Hematopoietic multipotent progenitor cell treated with erythropoietin and hydrocortisone succinate and interleukin-3 and kit ligand, for 6 days (in vitro differentiated cells): ENCODE measurements at places on chromosomes 7 and 10.

DNA sequence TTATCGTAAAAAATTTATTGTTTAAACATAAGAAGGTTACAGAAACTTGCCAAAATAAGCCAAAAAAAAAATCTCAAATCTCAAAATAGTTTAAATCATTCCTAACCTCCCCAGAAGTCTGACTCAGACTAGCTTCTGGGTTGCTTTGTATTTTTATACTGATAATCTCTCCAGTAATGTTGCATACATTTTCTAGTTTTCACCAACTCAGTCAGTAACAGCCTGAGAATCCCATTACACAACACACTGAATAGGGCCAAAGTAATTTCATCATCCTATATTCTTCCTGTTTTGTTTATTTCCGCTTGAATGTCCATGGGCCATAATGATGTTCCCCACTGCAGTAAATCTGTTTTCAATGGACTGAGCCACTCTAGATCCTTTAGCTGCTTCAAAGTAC lies 478.5 kb downstream of the GPAM start:
- no peak for DNase-seq

GRCh38 chr7:1529383-1530116 lies 952 bp upstream of the MAFK start:
- no peak for DNase-seq

- no peak for DNase-seq
Measured at GRCh38 chr10:86293396-86293791, 73.2 kb downstream of the GRID1 start.

DNA sequence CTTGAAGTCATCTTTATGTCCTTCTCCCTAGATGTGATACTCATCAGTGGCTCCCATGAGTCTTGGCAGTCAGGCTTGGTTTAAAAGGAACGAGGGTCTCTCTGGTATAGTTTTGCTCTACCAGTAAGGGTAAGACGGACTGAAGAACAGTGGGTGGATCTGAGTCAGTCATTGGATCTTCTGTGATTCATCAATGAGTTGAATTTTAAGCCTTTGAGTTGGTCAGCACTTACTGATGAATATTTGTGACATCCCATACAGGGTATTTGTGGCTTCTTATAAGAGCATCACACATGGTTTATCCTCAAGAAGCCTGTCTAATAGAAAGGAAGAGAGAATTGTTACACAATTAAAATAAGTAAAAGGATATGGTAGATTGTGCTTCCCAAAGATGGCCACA lies 87.3 kb upstream of the NAMPT start:
- no peak for DNase-seq

DNA sequence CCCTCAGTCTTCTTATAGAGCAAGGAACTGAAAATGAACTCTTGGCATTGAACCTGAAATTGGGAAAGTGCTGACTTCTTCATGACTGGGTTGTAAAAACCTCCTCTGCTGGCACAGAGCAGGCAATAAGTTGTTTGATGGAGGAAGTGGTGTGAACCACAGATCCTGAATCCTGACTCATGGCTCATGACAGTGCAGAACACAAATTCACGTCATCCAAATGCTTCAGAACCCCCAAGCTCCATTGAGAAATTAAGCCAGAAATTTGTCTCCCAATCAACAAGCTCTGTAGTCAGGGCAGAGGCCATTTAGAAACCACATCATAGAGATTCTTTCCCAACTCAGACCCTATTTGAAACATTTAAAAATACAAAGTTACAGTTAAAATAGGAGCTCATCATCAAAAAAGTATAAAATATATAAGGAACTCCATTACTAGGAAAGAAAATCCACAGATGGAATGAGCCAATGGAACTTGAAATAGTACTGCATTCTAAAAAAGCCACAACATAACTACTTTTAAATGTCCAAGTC lies 10.3 kb upstream of the STK17A start:
- DNase-seq = peak; percentile 89

GRCh38 chr7:104825099-104825498 lies 188.9 kb upstream of the KMT2E start:
- DNase-seq = no peak
